ENCODE measurements at places on chromosomes 11 and 22. TPM values are rescaled to one million over a fixed set of nuclear protein-coding genes. Genes with fewer than 3 reads are reported as not detected.
A peak's percentile ranks its signal among the peaks of the same experiment; 100 is the strongest.

DNA sequence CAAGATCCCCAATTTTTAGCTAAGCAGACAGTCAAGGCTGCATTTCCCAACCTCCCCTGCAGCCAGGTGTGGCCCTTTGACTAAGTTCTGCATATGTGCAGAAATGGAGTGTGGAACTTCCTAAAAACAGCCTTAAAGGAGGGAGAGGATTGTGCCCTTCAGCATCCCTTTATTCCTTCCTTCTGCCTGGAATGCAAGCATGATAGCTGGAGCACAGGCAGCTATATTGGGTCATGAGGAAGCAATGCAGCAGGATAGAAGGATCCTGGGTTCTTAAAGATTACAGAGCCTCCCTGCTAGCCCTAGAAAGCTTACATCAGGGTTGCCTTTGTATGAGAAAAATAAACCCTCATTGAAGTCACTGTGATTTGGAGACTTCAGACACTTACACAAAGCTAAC, 29.9 kb downstream of the FADD start:
- peak overlapping the region; percentile 57 for H3K27ac ChIP-seq
- H3K4me1 ChIP-seq = peaks cover 41% of the 10 kb centered on the region
- no peaks in the 10 kb centered on the region for H3K27me3 ChIP-seq
- H3K36me3 ChIP-seq = no peaks in the 10 kb centered on the region
- no peak overlapping the region for H3K4me3 ChIP-seq

DNA sequence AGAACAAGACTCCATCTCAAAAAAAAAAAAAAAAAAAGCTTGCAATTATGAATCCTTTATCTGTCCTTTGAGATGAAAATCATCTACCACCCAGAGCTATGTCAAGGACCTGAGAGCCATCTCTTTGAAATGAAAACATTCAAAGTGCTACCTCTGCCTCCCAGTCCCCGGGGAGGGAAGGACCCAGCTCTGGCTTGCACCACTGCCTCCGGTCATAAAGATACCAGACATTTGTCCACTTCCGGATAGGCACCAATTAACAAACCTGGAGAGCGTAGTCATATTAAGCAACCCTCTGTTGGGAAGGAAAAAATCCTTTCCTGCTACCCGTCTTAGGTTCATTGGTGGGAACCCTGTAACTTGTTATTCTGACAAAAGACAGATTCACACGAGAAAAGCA, 98.6 kb downstream of the ARHGAP8 start:
- H3K4me1 ChIP-seq = no peaks in the 10 kb centered on the region
- no peaks in the 10 kb centered on the region for H3K36me3 ChIP-seq
- H3K4me3 ChIP-seq = no peak overlapping the region
- H3K27me3 ChIP-seq = no peaks in the 10 kb centered on the region
- H3K27ac ChIP-seq = no peak overlapping the region
- DNase-seq = no peak

DNA sequence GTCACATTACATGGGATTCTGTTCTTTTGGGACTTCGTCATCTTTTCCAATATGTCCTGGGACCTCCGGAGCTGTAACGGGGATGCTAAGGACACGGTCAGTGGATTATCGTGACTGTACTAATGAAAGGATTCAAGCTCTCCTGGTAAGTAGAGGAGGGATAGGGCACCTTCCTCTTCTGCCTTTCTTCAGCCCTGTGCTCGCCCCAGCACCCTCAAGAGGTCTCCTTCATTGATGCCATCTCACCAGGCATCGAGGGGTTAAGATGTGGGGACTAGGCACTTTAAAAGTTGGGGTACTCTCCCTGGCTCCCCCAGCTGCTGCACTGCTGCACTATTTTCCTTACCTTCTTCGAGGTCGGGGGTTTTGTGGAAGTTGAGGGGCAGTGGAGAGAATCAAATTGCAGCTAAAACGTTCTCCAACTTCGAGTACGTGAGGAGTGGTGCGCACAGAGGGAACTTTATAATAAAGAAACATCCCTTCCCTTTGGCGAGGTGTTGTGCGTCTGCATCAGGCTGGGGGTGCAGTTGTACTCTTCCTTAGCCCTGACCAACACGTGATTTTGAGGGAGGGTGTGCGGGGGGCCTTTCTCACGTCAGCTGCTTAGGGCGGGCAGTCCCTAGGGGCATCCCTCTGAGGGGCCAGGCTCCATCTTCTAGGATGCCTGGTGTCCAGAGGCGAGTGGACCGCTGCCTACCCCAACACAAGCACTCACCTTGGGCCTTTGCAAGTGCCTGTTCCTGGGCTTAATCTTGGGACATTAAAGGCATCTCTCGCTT, 96.1 kb downstream of the GRAMD1B start:
- H3K4me3 ChIP-seq = no peak overlapping the region
- H3K4me1 ChIP-seq = no peaks in the 10 kb centered on the region
- no peaks in the 10 kb centered on the region for H3K36me3 ChIP-seq
- no peak for DNase-seq

NUDT8 gene
- total RNA-seq = 18.7 TPM

- peaks cover 53% of the 10 kb centered on the region for H3K4me1 ChIP-seq
- H3K27ac ChIP-seq = peak overlapping the region; percentile 68
- DNase-seq = no peak
- H3K4me3 ChIP-seq = peak overlapping the region; percentile 79
These were observed 39.3 kb upstream of the CELSR1 start for GRCh38 chr22:46576556-46577367.

CCDC117 gene
- total RNA-seq = 22.1 TPM
